ENCODE measurements at places on chromosomes 12 and 14.

GRCh38 chr14:103704708-103705107 lies 10.5 kb downstream of the XRCC3 start:
- no peak for DNase-seq

DNA sequence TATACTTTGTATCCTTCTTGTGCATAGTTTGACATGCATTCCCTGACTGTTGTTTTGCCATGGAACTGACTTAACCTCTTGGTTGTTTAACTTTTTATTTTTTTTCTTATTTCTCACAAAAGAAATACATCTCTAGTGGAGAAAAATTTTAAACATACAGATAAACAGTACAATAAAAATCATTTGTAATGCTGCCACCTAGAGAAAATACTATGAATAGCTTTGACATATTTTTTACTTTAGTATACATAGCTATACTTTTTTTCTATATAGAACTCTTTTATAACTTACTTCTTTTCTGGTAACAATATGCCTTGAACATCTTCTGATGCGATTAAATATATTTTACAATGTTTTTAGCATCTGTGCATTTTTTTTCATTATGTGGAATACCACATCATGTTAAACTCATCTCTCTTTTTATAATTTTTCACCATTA lies 184.5 kb downstream of the AKAP6 start:
- DNase-seq: peak; percentile 30

DNA sequence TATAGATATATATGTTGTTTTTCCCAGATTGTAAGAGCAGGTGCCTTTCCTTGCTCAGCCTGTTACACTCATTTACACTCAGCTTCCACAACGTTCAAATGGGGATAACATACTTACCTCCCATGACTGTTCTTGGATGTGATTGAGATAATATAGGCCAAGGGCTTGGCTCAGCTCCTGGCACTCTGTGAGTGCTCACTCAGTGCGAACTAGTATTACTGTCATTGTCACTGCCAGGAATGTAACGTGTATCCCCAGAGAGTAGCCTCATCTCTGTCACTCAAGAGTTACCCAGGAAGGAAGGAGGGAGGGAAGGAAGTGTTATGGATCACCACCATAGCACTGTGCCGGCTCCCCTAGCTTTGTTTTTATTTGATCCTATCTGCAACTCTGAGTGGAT lies 307.9 kb downstream of the PDZRN4 start:
- DNase-seq: no peak

- no peak for DNase-seq
Measured at GRCh38 chr12:16323010-16323409, 24.4 kb upstream of the MGST1 start.

All from NCI-H1694 treated with DMSO at 0.1 percent for 48 hours (cell line).